Effector memory CD4-positive, alpha-beta T cell (primary cell): ENCODE measurements at places on chromosomes 6 and 20.

DNA sequence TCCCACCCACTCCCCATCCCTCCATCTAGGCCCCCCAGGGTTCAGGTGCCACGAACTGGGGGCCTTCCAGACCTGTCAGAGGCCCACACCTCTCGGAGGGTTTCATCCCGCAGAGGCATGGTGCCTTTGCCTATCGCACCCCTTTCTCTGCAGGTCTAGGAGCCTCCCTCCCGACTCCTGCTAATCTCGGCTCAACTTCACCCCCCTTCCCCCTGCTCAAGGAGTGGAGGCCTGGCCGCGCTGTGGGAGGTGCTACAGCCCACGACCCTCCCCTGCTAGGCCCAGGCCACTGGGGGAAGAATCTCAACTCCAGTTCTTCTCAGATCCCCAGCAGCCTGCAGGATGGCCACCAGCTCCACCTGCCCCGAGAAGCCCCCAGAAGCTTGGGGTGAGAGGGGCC lies at the start of gene TULP1:
Gene TULP1, minus strand, starts transcription at position 157 of the 400 bp plus-strand sequence. Its CDS starts 38 bp downstream, at position 119.
- H3K4me3 ChIP-seq, result no peak within 1 kb of the TSS
- no peak for DNase-seq
- peaks cover 10% of the 10 kb centered on the region for H3K27me3 ChIP-seq
- H3K36me3 ChIP-seq, result no peaks in the 10 kb centered on the region
- peaks cover 4% of the 10 kb centered on the region for H3K4me1 ChIP-seq

GRCh38 chr6:38555606-38556005 lies 84.1 kb downstream of the BTBD9 start:
- H3K27me3 ChIP-seq, result no peaks in the 10 kb centered on the region
- H3K27ac ChIP-seq, result no peak overlapping the region
- DNase-seq, result no peak
- no peaks in the 10 kb centered on the region for H3K4me1 ChIP-seq
- H3K36me3 ChIP-seq, result peaks cover 3% of the 10 kb centered on the region

DNA sequence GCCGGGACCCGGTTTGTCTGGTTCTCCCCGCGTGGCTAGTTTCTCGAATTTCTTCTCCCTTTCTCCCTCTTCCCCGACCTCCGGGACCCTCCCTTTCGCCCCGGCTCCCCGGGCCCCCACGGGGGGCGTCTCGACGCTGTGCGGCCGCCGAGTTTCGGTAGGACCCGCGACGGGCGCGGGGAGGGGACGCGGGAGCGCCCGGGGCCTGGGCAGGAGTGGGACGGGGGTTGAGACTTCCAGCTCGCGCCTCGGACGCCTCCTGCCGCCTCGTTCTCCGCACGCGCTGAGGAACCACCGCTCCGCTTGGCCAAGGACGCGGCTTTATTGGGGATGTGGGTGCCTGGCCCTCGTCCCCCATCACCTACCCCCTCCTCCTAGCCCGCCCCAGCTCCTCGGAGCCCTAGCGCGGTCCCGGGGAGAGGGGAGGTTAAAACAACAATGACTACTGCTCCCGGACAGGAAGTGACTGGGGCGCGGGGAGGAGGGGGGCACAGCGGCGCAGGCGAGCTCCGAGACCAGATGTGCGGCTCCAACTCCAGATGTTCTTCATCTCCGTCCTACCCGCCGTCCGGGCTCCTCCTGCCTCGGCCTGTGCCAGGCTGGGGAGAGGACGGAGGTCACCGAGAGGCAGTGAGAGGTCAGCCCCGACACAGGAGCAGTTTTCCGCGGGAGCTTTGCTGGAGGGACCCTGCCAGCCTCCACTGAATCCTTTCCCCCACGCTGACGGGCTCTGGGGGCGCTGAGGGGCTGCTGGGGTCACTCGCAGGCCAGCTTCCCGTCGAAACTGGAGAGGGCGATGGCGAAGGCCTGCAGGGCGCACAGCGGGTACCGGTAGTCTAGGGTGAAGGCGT lies 917 bp upstream of the TEAD3 start:
- no peak overlapping the region for H3K27ac ChIP-seq
- H3K36me3 ChIP-seq, result no peaks in the 10 kb centered on the region
- H3K4me1 ChIP-seq, result peaks cover 10% of the 10 kb centered on the region
- no peaks in the 10 kb centered on the region for H3K27me3 ChIP-seq
- peak; percentile 15 for DNase-seq

- peaks cover 20% of the 10 kb centered on the region for H3K4me1 ChIP-seq
- H3K27me3 ChIP-seq, result no peaks in the 10 kb centered on the region
- peak overlapping the region; percentile 95 for H3K4me3 ChIP-seq
- peaks cover 5% of the 10 kb centered on the region for H3K36me3 ChIP-seq
- no peak for DNase-seq
Measured at GRCh38 chr6:151452750-151453427, 963 bp upstream of the RMND1 start.

DNA sequence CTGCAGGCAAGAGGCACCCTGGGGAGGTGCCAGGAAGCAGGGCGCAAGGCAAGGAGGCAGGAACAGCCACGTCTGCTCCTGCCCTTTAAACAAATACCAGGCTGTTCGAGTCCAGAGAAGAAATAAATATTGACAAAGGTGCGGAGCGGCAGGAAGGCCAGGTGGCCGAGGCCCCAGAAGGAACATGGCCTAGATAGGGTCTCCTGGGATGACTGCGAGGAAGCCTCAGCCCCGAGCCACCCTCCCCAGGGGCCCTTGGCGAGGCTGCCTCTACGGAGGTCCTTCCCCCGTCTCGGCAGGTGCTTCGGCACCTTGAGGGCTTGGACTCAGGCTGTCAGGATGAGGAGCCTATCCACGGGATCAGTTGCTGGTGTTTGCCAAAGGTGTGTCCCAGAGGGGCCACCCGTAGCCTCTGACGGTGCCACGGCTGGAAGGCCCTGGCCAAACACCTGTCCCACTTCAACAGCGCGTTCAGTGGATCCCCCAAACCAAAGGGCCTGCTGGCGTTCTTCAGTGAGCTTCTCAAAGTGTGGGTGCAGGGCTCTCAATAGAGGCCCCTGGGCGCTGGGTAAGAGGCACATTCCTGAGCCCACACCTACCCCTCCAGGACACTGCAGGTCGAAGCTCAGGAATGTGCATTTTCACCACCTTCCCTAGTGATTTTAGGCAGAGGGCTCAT lies 39.8 kb downstream of the SNX5 start:
- H3K27me3 ChIP-seq, result no peaks in the 10 kb centered on the region
- no peak overlapping the region for H3K27ac ChIP-seq
- no peak overlapping the region for H3K4me3 ChIP-seq
- no peak for DNase-seq
- H3K36me3 ChIP-seq, result no peaks in the 10 kb centered on the region
- no peaks in the 10 kb centered on the region for H3K4me1 ChIP-seq

DNA sequence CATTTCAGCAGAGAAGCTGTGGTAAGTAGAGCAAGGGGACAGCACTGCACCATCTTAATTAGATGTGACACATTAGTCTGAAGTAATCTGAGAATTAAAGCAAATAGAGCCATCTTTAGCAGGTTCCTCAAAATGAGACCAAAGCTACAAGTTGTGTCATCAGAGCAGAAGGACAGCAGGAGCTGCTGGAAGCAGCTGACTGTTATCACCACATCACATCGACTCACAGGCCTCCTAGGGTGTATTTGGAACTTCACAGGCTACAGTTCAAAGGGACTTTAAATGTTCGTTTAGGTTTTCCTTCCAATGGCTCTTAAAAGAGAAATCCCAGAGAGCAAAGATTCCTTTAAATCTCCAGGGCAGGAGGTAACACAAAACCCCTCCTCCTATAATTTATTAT lies 69.5 kb downstream of the LCA5 start:
- DNase-seq, result no peak
- H3K4me3 ChIP-seq, result no peak overlapping the region
- peaks cover 2% of the 10 kb centered on the region for H3K27me3 ChIP-seq
- H3K36me3 ChIP-seq, result no peaks in the 10 kb centered on the region
- H3K27ac ChIP-seq, result no peak overlapping the region
- H3K4me1 ChIP-seq, result no peaks in the 10 kb centered on the region

GRCh38 chr6:4413073-4413472 lies 277.7 kb upstream of the ECI2 start:
- no peaks in the 10 kb centered on the region for H3K4me1 ChIP-seq
- H3K36me3 ChIP-seq, result no peaks in the 10 kb centered on the region
- no peaks in the 10 kb centered on the region for H3K27me3 ChIP-seq
- no peak for DNase-seq
- H3K27ac ChIP-seq, result no peak overlapping the region
- no peak overlapping the region for H3K4me3 ChIP-seq

GRCh38 chr20:20869161-20869775 lies 156.8 kb upstream of the RALGAPA2 start:
- DNase-seq, result no peak
- H3K4me3 ChIP-seq, result no peak overlapping the region
- no peaks in the 10 kb centered on the region for H3K4me1 ChIP-seq
- no peak overlapping the region for H3K27ac ChIP-seq
- no peaks in the 10 kb centered on the region for H3K36me3 ChIP-seq
- H3K27me3 ChIP-seq, result no peaks in the 10 kb centered on the region

- no peaks in the 10 kb centered on the region for H3K36me3 ChIP-seq
- no peak overlapping the region for H3K27ac ChIP-seq
- H3K27me3 ChIP-seq, result no peaks in the 10 kb centered on the region
- DNase-seq, result no peak
- H3K4me1 ChIP-seq, result no peaks in the 10 kb centered on the region
Measured at GRCh38 chr6:44052419-44053023, 74.7 kb downstream of the MRPL14 start.

DNA sequence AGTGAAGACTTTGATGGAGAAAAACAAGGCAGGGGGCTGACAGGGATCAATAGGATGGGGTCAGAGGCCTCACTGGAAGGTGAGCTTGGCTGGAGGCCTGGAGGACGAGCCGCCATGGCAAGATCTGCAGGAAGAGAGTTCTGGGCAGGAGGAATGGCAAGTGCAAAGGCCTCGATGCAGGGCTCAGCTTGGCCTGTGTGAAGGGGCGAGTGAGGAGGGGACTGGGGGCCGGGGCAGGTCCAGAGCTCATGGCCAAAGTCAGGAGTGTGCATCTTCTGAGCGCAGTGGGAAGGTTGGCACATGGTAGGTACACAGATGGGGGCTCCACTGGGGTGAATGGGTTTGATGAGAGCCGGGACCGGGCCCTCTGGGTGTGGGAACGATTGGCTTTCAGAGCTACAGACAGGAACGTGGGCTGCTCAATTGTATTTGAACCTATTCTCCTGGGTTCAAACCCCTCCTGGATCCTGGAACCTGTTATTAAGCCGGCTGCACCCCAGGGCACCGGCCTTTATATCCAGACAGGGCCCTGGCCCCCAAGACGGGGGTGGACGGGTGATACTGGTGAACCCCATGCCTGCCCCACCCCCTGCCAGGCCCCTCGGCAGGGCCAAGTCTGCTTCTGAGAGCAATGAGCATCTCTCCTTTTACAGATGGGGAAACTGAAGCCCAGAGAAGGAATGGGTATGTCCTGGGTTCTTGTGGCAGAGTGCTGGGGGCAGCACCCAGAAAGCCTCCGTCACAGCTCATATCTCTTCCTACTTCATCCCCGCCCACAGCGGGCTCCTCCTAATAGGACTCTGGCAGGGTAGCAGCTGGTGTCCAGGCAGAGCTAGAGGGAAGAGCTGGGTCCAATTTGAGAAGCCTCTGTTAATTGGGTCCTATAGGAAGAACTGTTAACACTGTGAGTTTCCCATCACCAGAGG lies 106.1 kb downstream of the CEBPB start:
- H3K4me3 ChIP-seq, result no peak overlapping the region
- no peaks in the 10 kb centered on the region for H3K27me3 ChIP-seq
- no peaks in the 10 kb centered on the region for H3K4me1 ChIP-seq
- H3K27ac ChIP-seq, result no peak overlapping the region
- DNase-seq, result no peak

DNA sequence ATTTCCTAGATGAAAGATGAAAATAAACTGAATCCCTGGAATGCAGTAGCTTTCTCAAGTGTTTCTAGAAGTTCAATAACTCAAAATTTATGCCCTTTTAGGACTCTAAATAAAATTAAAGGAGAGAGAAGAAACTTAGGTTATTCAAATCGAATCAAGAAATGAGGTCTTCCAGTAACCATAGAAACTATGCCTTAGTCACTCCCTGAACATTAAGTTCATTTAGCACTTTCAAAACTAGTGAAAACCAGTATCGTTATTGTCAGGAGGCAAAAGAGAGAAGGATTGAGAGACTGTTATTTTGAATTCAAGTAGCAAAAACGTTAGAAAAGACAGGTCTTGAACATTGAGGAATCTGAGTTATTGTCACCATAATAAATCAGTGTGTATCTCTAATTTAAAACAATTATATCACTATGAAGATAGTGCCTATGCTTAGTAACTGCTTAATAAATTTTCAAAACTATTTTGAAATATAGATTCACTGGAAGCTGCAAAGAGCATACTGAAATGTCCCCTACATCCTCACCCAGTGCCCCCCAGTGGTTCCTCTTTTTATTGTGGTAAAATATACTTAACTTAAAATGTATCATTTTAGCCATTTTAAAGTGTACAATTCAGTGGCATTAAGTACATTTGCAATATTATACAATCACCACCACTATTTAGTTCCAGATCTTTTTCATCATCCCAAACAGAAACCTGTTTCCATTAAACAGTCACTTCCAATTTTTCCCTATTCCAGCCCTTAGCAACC lies 4.6 kb downstream of the RPP21 start:
- H3K36me3 ChIP-seq, result no peaks in the 10 kb centered on the region
- no peak overlapping the region for H3K4me3 ChIP-seq
- no peaks in the 10 kb centered on the region for H3K27me3 ChIP-seq

DNA sequence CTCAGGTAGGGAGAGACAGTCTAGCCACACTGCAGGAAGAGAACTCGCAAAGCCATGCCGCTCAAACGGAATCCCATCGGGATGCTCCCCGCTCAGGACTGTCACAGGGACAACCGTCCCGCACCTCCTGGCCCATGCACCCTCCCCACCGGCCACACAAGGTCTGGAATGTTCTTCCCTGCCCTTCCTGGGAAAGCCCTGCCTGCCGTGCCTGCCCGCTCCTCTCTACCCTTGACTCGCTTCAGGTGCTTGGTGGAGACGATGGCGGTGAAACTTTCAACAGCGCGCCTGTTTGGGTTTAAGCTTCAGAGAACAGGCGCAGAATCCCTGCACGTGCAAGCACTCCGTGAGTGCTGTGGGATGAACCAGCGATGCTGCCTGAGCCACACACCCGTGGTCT lies 20.6 kb downstream of the TAF4 start:
- no peak overlapping the region for H3K27ac ChIP-seq
- H3K36me3 ChIP-seq, result no peaks in the 10 kb centered on the region
- H3K4me3 ChIP-seq, result no peak overlapping the region
- no peaks in the 10 kb centered on the region for H3K27me3 ChIP-seq
- DNase-seq, result no peak

- DNase-seq, result no peak
- no peak overlapping the region for H3K27ac ChIP-seq
- no peaks in the 10 kb centered on the region for H3K36me3 ChIP-seq
- H3K4me1 ChIP-seq, result no peaks in the 10 kb centered on the region
- H3K27me3 ChIP-seq, result no peaks in the 10 kb centered on the region
- no peak overlapping the region for H3K4me3 ChIP-seq
Measured at GRCh38 chr6:97066056-97066455, 141.5 kb downstream of the KLHL32 start.
